SJSA1 (cell line): ENCODE measurements at places on chromosomes 6 and 20.

DNA sequence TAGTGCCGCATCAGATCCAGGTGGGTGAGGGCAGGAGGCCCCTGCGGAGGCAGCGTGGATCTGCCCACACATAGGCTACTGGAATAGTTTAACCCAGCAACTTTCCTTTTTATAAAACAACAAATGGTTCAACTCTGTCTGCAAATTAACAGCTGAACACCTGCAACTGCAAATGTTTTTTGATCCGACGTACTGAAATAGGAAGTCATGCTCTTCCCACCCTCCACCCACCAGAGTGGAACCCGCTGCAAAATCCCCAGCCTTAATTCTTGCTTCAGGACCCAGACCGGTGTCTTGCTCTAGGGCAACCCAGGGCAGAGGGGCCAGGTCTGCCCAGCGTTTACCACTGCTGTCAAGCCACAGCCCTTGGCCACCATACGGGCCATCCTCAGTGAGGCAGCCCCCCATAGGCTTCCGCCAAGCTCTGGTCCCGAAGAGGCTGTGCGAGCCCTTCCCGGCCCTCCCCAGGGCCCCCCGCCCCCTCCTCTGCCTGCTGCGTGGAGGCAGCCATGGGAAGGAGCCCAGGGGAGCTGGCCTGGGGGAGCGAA, 334.3 kb downstream of the ZFAND3 start:
- DNase-seq: no peak

DNA sequence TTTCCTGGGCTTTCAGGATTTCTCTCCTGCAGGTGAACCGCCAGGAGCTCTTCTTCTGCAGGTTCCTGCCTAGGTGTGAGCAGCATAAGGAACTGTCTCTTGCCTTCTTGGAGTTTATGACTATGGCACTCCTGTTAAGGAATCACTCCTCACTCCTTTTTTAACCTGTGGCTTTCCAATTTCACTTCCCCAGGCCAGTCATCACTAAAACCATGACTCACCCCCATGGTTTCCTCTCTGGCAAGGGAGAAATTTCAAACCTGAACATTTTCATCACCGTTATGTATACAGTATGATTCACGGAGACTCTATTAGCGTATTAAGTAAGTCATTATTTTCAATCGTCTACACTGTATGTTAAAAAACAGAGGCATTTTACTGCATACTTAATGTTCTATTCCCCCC, 78.2 kb upstream of the ARID1B start:
- peak; percentile 19 for DNase-seq

DNA sequence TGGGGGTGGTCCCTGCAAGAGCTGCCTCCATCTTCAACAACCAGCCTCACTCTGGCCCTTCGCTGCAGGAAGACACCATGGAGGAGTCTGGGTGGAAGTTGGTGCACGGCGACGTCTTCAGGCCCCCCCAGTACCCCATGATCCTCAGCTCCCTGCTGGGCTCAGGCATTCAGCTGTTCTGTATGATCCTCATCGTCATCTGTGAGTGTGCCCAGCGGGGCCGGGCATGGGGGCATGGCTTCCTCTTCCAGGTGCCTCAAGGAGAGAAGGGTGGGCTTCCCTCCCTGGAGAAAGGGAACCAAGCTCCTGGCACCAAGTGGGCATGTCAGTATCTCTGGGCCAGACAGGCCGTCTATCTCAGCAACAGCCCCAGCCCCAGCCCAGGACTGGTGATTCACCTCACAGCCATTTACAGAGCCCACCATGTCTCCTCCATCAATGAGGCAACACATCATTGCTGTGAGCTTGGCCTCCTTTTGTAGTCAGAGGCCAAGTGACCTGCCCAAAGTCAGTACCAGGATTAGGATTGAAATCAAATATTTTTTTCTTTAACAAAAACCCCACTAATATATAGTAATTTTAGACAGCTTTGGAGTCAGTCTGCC, 40.2 kb downstream of the TM9SF4 start:
- no peak for DNase-seq

GRCh38 chr20:7333841-7334240, 566.4 kb downstream of the BMP2 start:
- no peak for DNase-seq

DNA sequence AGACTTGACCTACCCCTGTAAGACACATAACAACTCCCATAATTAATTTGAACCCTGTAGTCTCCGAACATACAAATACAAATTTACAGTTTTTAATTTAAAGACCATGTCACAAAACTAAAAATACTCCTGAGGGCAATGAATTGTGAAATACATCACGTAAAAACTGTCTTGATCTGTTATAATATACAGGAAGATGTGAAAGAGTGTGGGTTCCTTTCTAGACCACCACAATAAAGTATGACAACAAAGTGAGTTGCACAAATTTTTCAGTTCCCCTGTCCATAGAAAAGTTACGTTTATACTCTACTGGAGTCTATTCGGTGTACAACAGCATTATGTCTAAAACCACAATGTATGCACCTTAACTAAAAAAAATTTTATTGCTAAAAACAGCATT, 11.0 kb upstream of the BLOC1S5 start:
- no peak for DNase-seq

GRCh38 chr20:63477944-63478343, 5.5 kb upstream of the KCNQ2 start:
- DNase-seq: no peak

GRCh38 chr6:119915971-119916370, 566.4 kb upstream of the MAN1A1 start:
- no peak for DNase-seq

DNA sequence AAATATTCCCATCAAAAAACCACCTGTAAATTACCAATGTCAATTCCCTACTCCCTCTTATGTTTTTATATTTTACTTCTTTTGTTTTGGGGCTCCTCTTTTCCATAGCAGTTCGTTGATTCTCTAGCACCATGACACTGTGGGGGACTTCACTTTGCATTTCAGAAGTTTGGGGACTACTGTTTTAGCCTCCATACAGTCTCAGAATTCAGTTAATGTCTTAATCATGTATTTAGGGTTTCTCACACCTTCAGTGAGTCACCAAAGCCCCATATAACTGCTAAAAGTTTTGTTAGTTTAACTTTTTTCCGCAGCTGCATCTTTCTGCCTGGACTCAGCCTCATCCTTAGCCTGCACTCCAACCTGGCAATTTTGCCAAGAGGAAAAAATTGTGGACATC, 20.7 kb upstream of the AIG1 start:
- DNase-seq: no peak

DNA sequence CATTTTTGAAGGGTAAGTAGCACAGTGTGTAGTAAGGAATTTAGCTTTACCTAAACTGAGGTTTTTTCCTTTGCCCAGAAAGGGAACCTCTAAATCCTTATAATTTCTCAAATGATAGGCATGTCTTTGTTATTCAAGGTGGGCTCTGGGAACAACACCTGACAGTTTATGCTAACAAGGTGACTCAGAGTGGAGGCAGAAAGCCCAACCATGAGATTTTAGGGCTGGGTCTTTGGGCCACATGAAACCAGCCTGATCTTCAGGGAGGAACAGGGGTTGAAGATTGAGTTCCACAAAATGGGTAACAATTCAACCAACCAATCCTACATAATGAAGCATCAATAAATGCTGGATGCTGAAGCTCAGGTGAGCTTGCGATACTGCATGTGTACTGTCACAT, 46.6 kb downstream of the PRSS35 start:
- DNase-seq: no peak

GRCh38 chr20:43605715-43606114, 15.0 kb downstream of the IFT52 start:
- no peak for DNase-seq

- DNase-seq: no peak
These were observed 53.3 kb downstream of the ISM1 start for GRCh38 chr20:13274275-13274861.

GRCh38 chr20:53806683-53807401, 213.2 kb upstream of the ZNF217 start:
- no peak for DNase-seq

DNA sequence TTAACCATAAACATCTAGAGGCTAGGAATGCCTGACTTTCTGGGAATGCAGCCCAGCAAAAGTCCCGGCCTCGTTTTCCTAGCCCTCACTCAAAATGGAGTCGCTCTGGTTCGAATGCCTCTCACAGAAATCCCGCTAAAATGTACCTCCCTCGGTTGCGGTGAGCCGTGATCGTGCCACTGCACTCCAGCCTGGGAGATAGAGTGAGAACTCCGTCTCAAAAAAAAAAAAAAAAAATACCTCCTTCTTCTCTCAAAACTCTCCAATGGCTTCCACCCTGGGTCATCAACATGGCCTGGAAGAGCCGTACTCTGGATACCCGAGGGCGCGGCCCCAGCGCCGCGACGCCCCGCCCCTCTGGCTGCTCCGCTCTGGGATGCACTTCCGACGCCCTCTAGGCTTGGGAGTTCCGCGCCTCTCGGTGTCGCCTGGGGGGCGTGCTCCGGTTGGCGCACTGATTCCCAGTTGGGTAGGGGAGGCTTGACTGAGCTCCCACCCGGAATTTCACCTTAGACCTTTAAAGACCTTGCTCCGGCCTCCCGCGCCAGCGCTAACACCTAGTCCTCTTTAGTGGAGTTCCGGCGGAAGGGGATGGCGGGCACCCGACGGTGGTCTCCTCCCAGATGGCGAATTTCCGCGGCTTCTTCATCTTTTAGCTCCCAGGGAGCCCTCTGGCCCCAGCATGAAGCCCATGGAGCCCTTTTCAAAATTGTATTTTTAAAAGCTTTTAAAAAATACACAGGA, 12.3 kb downstream of the HMGN4 start:
- peak; percentile 77 for DNase-seq

DNA sequence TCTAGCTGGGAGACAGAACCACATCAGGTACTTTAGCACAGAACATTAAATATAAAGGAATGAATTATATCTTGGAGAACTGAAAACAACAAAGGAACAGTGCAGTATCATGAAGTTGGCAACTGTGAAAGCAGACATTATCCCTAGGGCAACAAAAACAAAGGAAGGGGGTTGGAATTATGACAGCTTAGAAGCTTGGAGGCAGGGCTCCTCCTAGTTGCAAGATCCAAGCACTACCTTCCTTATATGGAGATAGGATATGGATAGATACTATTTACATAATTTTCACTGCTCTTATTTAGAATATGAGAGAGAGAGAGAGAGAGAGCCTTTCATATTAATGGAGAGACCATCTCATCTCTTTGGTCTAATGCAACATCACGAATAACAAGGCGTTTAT, 27.0 kb downstream of the TMEM14A start:
- DNase-seq: no peak

DNA sequence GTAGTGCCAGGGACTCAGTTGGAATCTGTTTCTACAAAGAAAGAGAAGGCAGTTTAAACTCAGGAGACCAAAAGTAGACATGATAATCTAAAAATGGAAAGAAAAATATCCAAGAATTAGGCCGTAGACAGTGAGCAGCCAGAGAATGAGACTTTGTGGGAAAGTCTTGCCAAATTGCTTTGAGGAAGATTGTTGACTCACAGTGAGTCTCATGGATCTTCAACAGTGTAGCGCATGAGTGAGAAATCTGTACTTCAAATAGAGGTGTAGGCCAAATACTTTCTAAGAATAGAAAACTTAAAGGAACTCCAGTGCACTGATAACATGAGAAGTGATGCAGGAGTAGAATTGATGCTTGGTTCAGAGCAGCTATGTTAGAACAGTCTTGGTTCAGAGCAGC, 284.5 kb downstream of the HTR1B start:
- no peak for DNase-seq

DNA sequence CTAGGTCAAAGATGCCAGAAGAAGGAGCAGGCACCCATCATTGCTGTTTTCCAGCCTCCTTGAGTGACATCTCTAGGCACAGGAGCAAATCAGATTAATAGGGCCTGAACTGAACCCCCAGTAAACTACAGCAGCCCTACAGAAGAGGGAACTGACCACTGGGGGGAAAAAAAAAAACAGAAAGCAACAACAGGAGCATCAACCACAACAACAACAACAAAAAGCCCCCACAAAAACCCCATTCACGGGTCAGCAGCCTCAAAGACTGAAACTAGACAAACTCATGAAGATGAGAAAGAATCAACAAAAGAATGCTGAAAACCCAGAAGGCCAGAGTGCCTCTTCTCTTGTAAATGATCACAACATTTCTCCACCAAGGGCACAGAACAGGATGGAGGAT, 537.4 kb upstream of the BTBD3 start:
- DNase-seq: no peak

GRCh38 chr6:31651602-31652191, 764 bp downstream of the BAG6 start:
- no peak for DNase-seq

- DNase-seq: no peak
These were observed 24.6 kb upstream of the ZBTB24 start for GRCh38 chr6:109507490-109508072.

- no peak for DNase-seq
These were observed 9.1 kb downstream of the SDC4 start for GRCh38 chr20:45339084-45339483.

GRCh38 chr6:109595998-109596397, 95.0 kb downstream of the AK9 start:
- DNase-seq: no peak

DNA sequence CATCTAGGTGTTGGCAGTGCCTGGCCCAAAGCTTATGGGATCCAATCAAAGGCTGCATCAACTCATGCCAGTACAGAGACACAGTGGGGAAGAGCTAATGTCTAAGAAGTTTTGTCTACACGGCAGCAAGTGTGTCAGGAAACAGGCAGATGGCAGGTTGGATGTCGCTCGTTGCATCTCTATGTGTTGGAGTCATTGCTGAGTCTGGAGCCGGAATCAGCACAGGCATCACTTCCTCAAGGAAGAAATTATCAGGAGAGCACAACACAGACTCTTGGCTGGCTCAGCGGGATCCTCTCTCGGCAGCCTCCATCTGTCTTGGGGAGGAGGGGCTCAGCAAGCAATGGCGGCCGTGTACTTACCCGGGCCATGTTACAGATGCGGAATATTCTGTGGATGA, 467.2 kb upstream of the CHD6 start:
- no peak for DNase-seq

- DNase-seq: no peak
These were observed 7.6 kb upstream of the HIVEP2 start for GRCh38 chr6:142952614-142953013.

GRCh38 chr20:54432966-54433365, 42.4 kb upstream of the DOK5 start:
- no peak for DNase-seq

GRCh38 chr6:51464956-51465355, 622.5 kb downstream of the PKHD1 start:
- no peak for DNase-seq

DNA sequence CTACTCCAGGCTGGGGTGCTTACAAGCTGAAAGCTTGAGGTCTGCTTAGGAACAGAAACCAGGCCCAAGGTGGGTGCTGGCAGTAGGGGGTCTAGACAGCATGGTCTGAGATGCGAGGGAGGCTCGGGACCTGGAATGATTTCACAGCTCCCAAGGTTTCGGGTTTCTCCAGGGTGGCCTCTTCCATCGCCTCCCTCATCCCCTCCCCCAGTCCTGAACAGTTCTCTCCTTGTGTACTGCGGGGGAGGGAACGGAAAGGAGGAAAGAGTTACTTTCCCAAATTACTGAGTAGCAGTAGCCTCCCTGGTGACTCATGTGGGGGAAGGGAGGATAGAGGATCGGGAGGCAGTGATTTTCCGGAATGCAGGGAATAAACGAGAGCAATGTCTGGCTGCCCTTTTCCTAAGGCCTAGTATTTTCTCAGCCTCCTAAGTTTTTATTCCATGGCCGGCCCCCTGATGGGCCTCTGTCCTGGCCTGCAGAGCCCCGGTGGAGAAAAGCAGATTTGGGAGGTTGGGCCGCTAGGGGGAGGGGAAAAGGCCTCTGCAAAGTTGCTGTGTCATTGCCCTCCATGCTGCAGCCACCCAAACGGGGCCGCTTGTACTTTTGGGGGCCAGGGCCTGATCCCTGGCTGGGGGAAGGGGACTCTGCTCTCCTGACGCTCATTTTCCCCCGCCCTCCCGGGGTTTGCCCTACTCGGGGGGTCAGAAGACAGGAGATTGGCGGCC, 1.5 kb downstream of the BRD2 start:
- DNase-seq: peak; percentile 98
